HAP-1 (cell line): ENCODE measurements at places on chromosomes 1 and 21.

GRCh38 chr1:95096218-95096841, 20.8 kb upstream of the TLCD4 start:
- DNase-seq = no peak

DNA sequence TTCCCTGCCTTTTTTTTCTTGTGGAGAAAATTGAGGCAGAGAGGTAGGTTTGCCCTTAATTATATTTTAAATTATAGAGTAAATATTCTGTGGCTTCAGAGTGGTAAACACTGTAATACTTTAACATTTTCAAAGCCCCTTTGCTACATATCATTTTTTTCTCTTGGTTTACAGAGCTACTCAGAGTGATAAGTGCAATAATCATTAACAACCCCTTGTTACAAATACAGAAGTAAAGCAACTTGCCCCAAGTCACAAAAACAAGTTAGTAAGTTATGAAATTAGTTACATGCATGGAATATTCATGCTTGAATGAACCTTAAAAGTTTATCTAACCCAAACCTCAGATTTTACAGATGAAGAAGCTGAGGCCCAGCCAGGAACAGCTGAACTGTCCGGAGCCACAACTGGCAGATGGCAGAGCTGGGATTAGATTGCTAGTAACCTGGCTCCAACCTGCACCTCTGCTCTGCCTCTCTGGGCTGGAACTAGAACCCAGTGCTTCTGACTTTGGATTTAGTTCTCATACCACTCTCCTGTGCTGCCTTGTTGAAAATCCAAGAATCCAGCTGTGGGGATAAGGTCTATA, 48.7 kb downstream of the TNN start:
- no peak for DNase-seq

- DNase-seq = no peak
These were observed 1.4 kb downstream of the RBBP4 start for GRCh38 chr1:32652244-32652962.

DNA sequence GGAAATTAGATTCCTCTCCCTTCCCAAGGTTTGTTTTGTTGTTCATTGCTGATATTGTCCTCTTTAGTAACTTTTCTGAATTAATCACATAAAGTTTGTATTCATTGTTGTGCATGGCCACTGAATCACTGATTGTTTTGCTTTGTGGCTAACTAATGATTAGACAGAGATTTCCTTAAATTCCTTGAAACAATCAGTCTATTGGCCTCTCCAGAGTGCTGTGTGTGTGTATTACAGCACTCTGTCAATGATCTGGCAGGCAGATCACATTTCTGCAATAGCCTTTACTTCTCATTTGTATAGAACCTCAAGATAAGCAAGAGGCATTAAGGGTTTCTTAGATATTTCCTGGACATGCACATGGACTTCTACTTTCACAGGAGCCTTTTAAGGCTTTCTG, 78.6 kb downstream of the DUSP10 start:
- DNase-seq = no peak

DNA sequence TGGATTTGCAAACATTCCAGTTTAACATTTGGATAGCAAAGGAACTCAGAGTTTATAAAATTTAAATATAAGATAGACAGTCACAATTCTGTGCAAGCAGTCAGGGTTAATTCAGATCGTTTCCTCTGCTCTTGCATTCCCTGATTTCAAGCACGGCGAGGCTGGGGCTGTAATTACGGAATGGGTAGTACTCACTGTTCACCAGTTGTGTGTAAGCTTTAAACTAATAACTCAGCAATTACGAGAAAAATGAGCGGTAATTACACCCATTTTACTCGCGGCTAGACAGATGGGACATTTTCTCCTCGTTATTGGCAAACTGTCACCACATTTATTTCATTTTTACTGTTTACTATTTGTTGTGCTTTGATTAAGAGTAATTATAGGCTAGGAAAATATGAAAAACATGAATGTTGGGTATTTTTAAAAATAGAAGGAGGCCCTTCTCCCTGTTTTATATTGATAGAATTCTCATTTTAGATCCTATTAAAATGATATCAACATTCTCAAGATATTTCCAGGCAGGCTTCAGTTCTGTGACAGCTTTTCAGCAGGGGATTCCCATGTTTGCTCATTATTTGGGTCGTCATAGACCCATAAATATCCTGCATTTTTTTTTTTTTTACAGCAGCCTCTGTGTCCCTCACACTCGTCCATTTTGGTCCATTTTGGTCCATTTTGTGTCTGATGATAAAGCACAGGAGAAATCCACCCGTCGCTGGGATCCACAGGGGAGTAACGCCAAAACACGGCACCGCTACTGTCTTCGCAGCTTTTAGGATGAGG, 208.3 kb downstream of the DSCAM start:
- no peak for DNase-seq

GRCh38 chr1:7068552-7068951, 283.3 kb downstream of the CAMTA1 start:
- no peak for DNase-seq

- no peak for DNase-seq
These were observed 79.9 kb upstream of the PLPPR5 start for GRCh38 chr1:99084562-99084961.

- no peak for DNase-seq
These were observed 96.9 kb downstream of the GRIK3 start for GRCh38 chr1:36937371-36937770.
